ENCODE measurements at places on chromosomes 11 and 22. TPM values are rescaled to one million over a fixed set of nuclear protein-coding genes. Genes with fewer than 3 reads are reported as not detected.

The MRGPRX1 gene
- total RNA-seq: not detected

The PHETA2 gene
- total RNA-seq: 17.0 TPM

The MYO7A gene
- total RNA-seq: 0.22 TPM

The KBTBD3 gene
- 0.72 TPM for total RNA-seq
